ENCODE measurements at places on chromosomes 16 and 17. TPM values are rescaled to one million over a fixed set of nuclear protein-coding genes. Genes with fewer than 3 reads are reported as not detected.

The CDC6 gene
- 19.0 TPM for total RNA-seq

The SPN gene
- not detected for total RNA-seq

The NGFR gene
- under 0.01 TPM for total RNA-seq

The CRYBA1 gene
- total RNA-seq, result 0.43 TPM

The GCSH gene
- total RNA-seq, result 21.2 TPM

The KRTAP17-1 gene
- not detected for total RNA-seq

The SGCA gene
- 0.32 TPM for total RNA-seq

The ALOXE3 gene
- not detected for total RNA-seq

The CMTM2 gene
- total RNA-seq, result not detected

The SLC52A1 gene
- total RNA-seq, result 0.43 TPM

The SLC12A3 gene
- total RNA-seq, result not detected

The CSH1 gene
- not detected for total RNA-seq

The CNP gene
- total RNA-seq, result 94.6 TPM

The LGALS9 gene
- 2.3 TPM for total RNA-seq

The CDH5 gene
- total RNA-seq, result not detected

The SCGB1C2 gene
- total RNA-seq, result not detected

The MYH1 gene
- not detected for total RNA-seq

The C17orf78 gene
- total RNA-seq, result not detected

The LITAFD gene
- total RNA-seq, result not detected

The PLD6 gene
- total RNA-seq, result 4.8 TPM

The FA2H gene
- total RNA-seq, result not detected

The GP2 gene
- total RNA-seq, result not detected

Measured in fibroblast of villous mesenchyme (primary cell).